ENCODE measurements at places on chromosomes 7 and 10. TPM values are rescaled to one million over a fixed set of nuclear protein-coding genes. Genes with fewer than 3 reads are reported as not detected.

DRGX gene
- not detected for total RNA-seq

MRLN gene
- total RNA-seq, result not detected

SYT15B gene
- total RNA-seq, result not detected

TRIM73 gene
- 2.1 TPM for total RNA-seq

RNLS gene
- total RNA-seq, result 14.1 TPM

SGCE gene
- total RNA-seq, result 19.8 TPM

PTTG1IP2 gene
- total RNA-seq, result not detected

COBL gene
- 0.34 TPM for total RNA-seq

JCAD gene
- under 0.01 TPM for total RNA-seq

PNLIPRP2 gene
- total RNA-seq, result not detected

EXOC6 gene
- total RNA-seq, result 5.8 TPM

GIMAP2 gene
- 0.21 TPM for total RNA-seq

NRG3 gene
- total RNA-seq, result not detected

STEAP1B gene
- total RNA-seq, result 5.5 TPM

C7orf33 gene
- total RNA-seq, result not detected

C10orf67 gene
- total RNA-seq, result under 0.01 TPM

ZSWIM8 gene
- 41.7 TPM for total RNA-seq

BAIAP2L1 gene
- total RNA-seq, result 20.8 TPM

IMPDH1 gene
- 89.6 TPM for total RNA-seq

CLEC2L gene
- not detected for total RNA-seq

MBL2 gene
- total RNA-seq, result not detected

LRRD1 gene
- total RNA-seq, result under 0.01 TPM

ITIH2 gene
- total RNA-seq, result not detected

FOXI2 gene
- total RNA-seq, result not detected

OPALIN gene
- total RNA-seq, result not detected

XPNPEP1 gene
- total RNA-seq, result 138 TPM

ETV1 gene
- 0.68 TPM for total RNA-seq

CFAP58 gene
- 0.34 TPM for total RNA-seq

HOXA4 gene
- total RNA-seq, result not detected

OGDHL gene
- total RNA-seq, result under 0.01 TPM

SLC26A5 gene
- not detected for total RNA-seq

GIMAP8 gene
- total RNA-seq, result not detected

RPEL1 gene
- under 0.01 TPM for total RNA-seq

TFPI2 gene
- total RNA-seq, result 1.7 TPM

USP54 gene
- 30.5 TPM for total RNA-seq

SPDYE1 gene
- total RNA-seq, result not detected

NEURL1 gene
- total RNA-seq, result 1.6 TPM

IFIT1 gene
- 7.2 TPM for total RNA-seq

GIMAP6 gene
- not detected for total RNA-seq

MACROH2A2 gene
- total RNA-seq, result 16.9 TPM

SPDYE2 gene
- not detected for total RNA-seq
